Uterus (tissue), 4 donors: ENCODE measurements at places on chromosomes 6 and 20.

DNA sequence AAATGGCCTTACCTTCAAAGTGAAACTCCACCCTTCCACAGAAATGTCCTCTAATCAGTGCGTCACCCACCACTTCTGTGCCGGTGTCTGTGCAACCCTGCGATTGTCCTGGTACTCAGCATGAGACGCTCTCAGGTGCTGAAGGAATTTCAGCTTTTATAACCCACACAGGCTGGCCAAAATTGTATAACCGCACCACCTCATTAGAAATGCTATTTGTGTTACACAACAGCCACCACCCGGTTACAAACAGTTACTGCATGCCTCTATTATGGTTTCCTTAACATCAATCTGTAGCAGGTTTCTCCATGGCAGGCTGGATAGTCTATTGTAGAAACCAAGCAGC, 51.5 kb downstream of the SLC23A2 start:
- no peak for DNase-seq

DNA sequence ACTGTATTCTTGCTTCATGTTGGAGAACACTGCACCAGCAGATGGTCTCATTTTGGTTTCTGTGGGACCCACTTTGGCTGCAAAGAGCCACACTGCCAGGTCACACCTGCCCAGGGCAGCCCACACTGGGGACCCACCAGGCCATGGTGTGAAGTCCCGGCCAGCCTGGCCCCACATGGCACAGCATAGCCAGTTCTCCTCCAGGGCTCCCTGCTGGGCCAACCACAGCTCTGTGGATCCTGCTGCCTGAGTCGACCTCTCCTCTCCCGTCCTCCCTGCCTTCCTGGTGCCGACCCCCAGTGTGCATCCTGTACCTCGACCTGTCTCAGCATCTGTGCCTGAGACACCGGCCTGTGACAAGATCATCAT, 3.0 kb downstream of the ARFRP1 start:
- DNase-seq, result no peak

GRCh38 chr6:149725785-149726184, 7.9 kb upstream of the LATS1 start:
- no peak for DNase-seq

GRCh38 chr6:12039540-12040459, 27.7 kb downstream of the HIVEP1 start:
- no peak for DNase-seq

GRCh38 chr20:10209091-10209490, 9.5 kb upstream of the SNAP25 start:
- no peak for DNase-seq

DNA sequence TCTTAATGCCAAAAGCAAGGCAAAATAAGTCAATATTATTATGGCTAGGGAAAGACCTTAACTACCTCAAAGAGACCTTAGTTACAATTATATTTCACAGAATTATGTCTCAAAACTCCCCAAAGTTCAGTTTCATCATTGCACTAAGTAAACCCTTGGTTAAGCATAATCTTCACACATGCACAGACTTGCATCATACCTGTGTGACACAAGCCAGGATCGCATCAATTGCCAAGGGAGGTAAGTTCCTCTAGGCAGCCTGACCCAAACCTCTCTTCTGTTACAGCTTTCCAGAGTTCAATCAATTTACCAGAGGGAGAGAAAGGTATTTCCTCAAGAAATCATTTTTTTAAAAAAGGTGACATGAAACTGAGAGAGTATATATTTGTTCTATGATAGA, 31.9 kb upstream of the PRSS35 start:
- DNase-seq, result no peak

DNA sequence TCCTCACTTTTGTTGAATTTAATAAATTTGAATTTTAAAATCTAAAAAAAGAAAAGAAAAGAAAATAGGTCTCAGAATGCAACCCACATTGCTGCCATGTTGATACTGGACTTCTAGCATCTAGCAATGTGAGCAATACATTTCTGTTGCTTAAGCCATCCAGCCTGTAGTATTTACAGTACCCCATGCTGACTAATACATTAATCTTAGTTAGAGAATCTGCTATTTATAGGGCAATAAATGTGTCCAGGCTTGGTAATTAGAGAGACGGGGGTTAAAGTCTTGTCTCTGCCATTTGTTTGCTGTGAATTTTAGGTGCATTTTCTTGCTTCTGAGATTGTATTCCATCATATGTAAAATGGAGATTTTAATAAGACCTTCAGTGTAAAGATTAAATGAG, 471.3 kb downstream of the DHX35 start:
- no peak for DNase-seq

DNA sequence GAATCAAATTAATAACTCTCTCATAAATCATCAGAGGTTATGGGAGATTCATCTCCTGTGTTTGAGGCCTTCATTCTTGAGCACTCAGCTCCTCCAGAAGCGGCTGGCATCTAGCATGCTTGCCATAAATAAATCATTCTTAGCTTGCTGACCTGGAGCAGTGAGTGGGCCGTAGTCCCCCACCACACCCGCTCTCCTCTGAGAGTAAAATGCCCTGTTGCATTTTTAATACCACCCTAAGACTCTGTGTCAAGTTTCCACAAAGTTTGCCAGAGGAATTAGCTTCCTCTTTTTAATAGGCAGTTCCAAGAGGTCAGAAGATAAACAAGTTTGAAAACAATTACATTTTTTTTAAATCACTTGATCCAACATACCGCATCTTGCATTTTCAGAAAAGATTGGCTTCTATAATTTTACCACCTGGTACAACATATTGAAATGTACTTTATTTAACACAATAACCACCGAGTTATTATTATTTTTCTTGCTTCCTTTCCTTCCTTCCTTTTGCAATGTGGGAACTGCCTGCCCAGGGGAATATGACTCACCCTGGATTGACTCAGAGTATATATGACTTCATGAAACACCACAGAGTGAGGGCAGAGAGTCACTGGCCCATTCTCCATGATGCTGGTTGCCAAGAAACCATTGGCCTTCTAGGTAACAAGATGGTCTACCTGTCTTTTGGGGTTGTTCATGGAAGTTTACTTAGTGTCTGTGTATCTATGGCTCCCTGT, 29.4 kb upstream of the CLIC5 start:
- peak; percentile 44 for DNase-seq

DNA sequence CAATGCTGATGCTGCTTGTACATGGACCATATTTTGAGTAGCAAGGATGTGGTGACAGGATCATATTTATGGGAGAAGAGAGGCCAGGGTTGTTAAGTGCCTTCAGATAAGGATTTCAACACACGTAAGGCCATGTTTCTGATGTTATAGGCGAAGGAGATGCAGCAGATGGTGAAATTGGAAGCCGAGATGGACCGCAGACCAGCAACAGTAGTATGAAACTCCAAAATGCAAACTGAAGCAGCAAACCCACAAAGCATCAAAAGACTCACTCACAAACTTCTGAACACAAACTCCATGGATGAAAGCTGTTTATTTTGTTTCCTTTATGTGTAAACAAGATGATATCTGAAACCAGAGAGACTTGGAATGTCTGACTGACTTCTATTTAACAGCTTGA, 35.6 kb upstream of the LAMP5 start:
- no peak for DNase-seq

GRCh38 chr20:63501818-63502670, 3.2 kb upstream of the EEF1A2 start:
- no peak for DNase-seq

- no peak for DNase-seq
Measured at GRCh38 chr6:3887150-3887700, 38.1 kb downstream of the FAM50B start.

GRCh38 chr6:152859225-152859624, 108.6 kb downstream of the VIP start:
- no peak for DNase-seq

DNA sequence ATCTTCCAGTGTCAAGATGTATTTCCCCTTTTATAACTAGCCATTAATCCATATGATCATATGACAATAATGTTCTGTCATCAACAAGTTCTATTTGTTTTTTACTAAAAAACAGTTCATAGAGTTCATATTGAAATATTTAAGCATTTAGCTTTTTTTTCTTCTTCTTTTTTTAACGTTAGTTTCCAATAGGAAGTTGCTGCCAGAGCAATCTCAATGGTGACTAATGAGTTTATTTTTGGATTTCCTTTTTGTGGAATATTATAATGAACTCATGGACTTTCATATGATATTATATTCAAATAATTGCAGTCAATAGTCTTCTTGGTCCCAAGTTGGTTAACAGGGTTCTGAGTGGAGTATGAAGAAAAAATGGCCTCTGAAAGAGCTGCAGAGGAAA, 343.3 kb downstream of the BCKDHB start:
- no peak for DNase-seq

GRCh38 chr6:21604081-21604480, 10.5 kb downstream of the SOX4 start:
- DNase-seq, result no peak

- DNase-seq, result no peak
Measured at GRCh38 chr6:37618916-37619590, 78.6 kb downstream of the MDGA1 start.

GRCh38 chr6:259316-259715, 33.0 kb upstream of the DUSP22 start:
- DNase-seq, result no peak

DNA sequence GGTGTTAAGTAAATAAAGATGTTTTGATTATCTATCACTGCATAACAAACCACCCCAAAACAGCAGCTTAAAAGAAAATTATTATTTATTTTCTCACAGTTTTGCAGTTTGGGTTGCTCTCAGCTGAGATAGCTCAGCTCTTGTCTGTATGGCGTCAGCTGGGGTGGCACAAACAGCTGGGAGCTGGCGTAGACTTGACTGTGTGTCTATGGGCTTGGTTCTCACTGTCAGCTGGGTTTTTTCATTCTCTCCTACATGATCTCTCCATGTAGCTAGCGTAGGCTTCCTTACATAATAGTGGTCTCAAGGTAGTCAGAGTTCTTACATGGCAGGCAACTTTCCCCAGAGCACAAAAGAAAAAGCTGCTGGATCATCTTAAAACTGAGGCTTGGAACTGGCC, 6.5 kb upstream of the TMEM74B start:
- DNase-seq, result no peak

DNA sequence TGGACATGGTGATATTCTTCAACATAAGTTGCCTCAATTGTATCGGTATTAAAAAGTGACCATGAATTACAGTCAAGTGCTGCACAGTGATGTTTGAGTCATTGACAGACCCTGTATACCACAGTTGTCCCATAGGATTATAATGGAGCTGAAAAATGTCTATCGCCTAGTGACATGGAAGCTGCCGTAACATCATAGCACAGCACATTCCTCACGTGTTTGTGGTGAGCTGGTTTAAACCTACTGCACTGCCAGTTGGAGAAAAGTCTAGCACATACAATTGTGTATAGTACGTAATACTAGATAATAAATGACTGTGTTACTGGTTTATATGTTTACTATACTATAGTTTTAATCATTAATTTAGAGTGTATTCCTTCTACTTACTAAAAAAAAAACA, 150.2 kb downstream of the CDH26 start:
- DNase-seq, result no peak

GRCh38 chr20:1440024-1440423, 26.6 kb downstream of the NSFL1C start:
- no peak for DNase-seq

- no peak for DNase-seq
Measured at GRCh38 chr6:160133441-160134336, 12.1 kb downstream of the SLC22A1 start.

DNA sequence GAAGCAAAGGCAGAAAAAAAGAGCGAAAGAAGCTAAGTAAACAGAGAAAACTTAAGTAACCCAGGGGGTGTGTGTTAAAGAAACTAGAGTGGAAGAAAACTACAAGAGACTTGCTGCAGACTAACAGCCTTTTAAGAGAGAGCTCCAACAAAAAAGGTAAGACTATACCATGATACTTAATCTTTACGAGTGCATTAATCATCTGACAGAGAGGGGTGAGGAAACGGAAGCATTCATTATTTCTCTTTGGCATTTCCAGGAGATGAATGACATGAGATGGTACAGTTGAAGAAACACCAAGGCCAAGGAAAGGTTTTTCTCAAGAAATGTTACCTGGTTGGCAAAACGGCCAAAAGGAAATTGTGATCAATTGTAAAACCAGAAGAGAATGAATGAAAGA, 906.8 kb downstream of the QKI start:
- no peak for DNase-seq

- no peak for DNase-seq
Measured at GRCh38 chr6:11414176-11414963, 123.2 kb upstream of the TMEM170B start.

DNA sequence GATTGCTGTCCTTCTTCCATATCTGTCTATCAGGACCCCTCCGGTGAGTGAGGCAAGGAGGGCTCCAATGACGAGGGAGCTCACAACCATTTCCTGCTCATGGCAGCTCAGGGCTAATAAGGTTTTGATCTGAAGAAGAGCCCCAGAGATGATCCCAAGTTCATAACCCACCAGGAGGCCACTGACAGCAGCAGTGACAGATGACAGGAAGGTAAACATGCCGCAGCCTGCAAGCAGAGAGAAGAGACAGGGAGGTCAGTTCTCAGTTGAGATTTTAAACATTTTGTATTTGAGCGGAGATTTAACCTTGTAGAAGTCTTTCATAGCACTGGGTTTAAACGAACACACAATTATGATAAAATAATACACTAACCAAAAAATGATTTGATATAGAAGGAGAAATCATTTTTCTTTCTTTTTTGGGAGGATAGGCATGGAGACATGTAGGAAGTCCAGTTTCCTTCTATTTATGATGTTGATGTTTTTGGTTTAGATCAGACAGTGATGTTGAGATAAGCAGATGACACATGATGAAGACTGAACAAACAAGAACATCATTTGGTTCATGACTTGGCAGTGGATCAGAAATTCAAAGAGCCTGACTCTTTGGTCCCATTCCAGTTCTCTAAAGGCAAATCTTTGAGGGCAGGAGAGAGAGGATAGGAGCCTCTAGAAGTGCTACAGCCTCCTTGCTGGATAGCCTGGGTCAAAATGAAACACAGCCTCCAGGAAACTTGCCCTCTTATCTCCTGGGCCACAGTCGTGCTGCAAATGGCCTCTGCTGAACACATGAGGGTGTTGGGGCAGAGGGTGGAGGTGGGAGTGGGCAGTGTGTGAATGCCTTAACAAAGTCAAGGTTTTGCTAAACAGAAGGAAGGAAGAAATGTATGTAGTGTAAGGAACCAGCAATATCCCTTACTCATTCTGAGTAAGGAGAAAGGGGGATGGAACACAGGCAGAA, 22.6 kb downstream of the SLC2A12 start:
- no peak for DNase-seq

GRCh38 chr6:106666282-106667021, 37.1 kb downstream of the QRSL1 start:
- no peak for DNase-seq

DNA sequence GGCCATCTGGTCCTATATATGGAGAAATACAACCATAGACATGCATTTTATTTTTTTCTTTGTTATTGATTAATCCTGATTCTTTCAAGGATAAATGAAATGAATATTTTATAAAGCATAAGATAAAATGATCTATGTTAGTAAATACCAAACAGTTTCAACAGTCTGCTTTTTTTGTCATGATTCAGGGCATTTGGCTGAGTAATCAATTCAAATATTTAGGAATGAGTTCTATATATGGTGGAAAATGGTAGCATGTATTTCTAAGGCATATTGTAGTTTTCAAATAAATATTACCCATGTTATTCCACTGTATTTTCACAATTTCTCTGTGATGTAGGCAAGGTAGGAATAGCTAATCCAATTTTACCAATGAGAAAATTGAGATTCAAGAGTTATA, 287.5 kb upstream of the FKBP1C start:
- DNase-seq, result no peak

- DNase-seq, result no peak
Measured at GRCh38 chr20:47272893-47273590, 83.5 kb downstream of the ZMYND8 start.
